ENCODE measurements at places on chromosomes 1 and 21.

- DNase-seq: no peak
Measured at GRCh38 chr1:174152427-174152826, 6.9 kb upstream of the RABGAP1L start.

DNA sequence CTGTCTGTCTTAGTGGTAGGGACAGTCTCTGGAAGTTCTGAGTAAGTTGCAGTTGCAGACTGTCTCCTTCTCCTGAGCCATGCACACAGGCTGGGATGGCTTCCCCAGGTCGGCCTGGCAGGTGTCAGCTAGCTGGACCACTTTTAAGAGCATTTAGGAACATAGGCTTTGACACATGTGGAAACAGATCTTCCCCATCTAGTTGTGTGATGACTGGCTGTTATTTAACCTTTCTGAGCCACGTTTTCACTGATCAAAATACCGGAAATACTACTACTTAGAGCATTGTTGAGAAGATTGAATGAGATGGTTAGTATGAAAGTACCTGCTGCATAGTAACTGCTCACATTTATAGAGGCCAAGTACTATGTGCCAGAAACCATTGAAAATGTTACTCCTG, 6.2 kb upstream of the MAPKAPK2 start:
- DNase-seq: no peak

DNA sequence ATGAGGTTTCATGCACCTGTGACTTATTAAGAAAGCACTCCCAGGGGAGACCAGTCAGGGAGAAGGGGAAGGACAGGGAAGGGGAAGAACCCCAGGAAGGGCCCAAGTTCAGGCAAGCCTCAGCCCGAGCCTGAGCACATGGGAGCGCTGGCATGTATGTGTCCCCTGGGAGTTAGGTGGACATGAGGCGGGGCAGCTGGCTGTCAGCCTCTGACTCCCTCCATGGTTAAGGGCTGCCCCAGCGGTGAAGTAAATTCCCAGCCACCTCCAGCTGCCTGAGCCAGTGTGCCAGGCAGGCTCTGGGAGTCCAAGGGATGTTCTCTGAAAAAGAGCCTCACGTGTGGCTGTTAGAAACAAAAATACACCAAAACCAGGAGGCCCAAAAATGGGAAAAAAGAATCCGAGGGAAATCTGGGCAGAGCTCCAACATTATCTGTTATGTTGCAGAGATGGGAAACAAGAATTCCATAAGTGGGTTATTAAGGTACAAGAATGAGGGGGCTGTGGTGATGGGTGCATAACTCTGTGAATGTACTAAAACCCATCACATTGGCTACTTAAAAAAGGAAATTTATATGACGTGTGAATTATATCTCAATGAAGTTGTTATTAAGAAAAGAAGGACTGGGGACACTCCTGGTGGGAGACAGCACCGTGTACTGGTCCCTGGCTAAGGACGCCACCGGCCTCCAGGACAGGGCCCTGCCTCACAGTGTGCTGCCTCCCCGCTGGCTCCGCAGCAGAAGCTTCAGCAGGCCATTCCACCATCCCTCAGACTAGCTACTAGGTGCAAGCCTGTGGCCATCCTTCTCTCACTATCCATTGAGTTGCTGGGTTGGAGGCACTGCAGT, 18.7 kb downstream of the DMRTB1 start:
- DNase-seq: no peak

- DNase-seq: no peak
Measured at GRCh38 chr1:231678011-231678432, 51.4 kb downstream of the DISC1 start.

DNA sequence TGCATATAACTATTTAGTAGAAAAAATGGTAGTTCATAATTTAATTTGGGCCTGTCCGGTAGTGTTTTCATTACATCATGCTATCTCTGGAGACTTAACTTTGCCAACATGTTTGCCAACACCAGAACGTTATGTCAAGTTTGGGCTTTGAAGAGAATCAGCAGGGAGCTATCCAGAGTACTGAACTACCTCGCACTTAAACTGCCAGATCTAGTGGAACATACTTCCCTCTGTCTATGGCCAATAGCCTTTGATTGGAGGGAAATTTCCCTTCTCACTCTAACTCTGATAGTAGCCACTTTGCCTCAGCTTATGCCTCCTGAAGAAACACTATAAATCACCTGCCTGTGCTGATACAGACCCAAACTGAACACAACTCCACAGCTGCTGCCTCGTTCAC, 10.0 kb downstream of the LRRC53 start:
- no peak for DNase-seq

DNA sequence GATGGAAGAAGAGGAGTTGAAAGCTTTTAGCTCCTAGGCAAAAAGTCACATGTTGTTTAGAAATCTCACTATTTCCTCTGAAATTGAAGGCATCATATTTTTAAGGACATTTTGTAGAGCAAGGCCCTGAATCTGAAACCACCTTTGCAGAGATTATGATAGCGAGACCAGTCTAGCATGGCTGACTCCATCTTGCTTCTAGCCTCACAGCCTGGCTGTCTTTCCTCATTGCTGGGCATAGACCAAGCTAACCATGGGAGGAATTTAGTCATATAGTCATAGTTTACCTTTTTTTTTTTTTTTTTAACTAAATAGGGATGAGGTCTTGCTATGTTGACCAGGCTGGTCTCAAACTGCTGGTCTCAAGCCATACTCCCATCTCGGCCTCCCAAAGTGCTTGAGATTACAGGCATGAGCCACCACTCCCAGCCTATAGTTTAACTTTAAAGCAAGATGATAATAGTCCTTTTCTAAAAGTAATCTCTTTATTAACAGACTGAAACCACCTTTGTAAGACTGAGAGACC, 42.2 kb upstream of the ZNF326 start:
- no peak for DNase-seq

DNA sequence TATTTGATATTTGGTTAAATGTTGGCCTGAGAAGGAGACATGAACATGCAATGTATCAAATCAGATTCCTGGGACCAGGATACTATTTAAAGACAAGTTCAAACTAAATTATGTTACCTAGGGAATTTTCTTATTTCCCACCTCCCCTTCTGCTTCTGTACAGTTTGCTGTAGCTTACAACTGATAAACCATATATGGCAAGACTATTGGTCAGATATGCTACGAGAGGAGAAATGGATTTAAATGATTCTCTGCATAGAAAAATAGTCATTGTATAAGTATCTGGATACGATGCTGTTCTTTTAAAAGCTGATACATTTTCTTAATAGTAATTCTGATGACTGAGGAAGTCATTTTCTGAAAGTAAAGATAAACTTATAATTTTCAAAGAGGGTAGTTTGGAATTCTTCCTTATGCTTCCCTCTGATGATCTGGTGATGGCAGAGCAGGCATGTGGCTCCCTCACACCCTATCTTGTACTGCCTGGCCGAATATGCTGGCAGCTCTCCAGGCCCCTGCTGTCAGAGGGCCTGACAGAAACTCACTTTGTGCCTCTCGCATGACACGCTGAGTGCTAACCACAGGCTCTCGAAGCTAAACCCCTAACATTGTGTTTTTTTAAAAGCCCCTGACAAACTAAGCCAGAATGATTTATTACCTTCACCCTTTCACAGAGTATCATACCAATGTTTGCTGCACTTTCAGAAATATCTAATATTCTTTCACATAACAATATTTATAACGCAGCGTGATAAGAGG, 19.4 kb downstream of the RRP15 start:
- DNase-seq: no peak

GRCh38 chr1:189658381-189658780, 819.3 kb downstream of the BRINP3 start:
- no peak for DNase-seq
